ENCODE measurements at places on chromosomes 16 and 17. TPM values are rescaled to one million over a fixed set of nuclear protein-coding genes. Genes with fewer than 3 reads are reported as not detected.
A peak's percentile ranks its signal among the peaks of the same experiment; 100 is the strongest.

The HSPB9 gene
- not detected for total RNA-seq

GRCh38 chr16:30485818-30486436 lies 13.4 kb downstream of the ITGAL start:
- no peak for DNase-seq

DNA sequence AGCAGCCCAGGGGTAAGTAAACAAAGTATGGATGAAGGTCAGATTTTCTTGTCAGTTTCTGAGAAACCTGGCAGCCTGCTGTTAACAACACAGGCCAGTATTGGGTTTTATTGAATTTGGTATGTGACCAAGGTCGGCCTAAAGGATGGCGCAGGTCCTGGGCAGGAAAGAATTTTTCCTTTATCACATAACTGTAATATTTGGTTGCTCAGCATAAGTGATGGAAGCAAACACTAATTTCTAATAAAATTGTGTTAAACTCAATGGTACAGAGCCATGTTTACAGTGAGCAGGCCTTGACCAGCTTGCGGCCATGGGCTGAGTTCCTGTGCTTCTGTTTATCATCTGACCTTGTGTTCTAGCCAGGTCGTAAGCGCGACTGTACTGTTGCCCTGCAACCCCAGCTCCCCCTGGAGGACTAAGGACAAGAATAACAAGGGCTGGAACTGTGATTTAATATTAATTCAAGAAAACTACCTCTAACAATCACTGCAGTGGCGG lies 10.5 kb downstream of the POLDIP2 start:
- DNase-seq = no peak

DNA sequence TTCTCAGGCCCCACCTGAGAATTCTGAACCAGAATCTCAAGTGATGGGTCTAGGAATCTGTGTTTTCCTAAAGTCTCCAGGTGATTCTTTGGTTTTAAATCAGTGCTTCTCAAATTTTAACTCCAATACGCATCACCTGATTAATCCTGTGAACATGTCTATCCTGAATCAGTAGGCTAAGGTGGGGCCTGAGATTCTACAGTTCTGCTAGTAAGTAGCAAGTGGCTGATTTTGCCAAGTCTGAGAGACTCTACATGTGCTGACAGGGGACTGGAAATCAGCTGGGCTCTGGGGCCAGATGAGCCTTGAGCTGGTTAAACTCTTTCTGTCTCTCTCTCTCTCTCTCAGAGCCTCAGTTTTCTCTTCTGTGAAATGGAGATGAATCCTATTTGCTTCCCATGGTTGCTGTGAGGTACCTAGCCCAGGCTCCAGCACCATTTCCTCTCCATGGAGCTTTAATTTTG lies 9.0 kb downstream of the CCR7 start:
- DNase-seq = no peak

GRCh38 chr17:15260376-15261257 lies 4.5 kb downstream of the PMP22 start:
- DNase-seq = peak; percentile 83

The MAPT gene
- 2.6 TPM for total RNA-seq

The FLYWCH2 gene
- 66.2 TPM for total RNA-seq

DNA sequence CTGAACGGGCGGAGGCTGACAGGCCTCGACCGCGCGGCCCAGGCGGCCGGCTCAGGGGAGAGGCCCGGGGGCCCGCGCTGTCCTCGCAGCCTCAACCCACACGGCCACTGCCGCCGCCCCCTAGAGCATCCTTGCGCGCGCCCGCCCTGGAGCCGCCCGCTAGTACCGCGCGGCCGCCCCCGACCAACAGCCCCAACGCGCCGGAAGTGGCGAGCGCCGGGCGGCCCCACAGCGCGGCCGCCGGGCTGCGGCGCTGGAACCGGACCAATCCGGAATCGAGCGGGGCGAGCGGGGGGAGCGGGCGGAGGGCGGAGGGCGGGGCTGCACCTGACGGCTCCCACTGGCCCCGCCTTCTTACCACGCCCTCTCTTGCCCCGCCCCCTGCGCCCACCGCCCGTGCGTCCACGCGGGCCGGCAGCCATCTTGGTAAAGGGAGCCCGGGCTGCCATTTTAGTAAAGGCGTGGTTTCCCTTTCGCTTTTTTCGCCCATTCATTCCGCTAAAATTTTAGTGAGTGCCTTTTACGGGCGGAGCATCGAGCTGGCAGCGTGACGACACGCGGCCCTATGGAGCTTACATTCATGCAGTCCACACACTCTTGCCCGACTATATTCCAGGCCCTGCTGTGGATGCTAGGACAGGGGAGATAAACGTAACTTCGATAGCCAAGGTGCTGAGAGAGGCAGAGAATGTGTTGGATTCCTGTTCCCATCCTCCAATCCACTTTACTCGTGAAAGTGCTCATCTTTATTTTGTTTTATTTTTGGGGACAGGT lies at the start of gene XPO6:
XPO6 (minus strand) TSS at position 208 of the 774 bp plus-strand sequence. CDS start 597 bp downstream, outside the sequence.
- DNase-seq = peak; percentile 90

DNA sequence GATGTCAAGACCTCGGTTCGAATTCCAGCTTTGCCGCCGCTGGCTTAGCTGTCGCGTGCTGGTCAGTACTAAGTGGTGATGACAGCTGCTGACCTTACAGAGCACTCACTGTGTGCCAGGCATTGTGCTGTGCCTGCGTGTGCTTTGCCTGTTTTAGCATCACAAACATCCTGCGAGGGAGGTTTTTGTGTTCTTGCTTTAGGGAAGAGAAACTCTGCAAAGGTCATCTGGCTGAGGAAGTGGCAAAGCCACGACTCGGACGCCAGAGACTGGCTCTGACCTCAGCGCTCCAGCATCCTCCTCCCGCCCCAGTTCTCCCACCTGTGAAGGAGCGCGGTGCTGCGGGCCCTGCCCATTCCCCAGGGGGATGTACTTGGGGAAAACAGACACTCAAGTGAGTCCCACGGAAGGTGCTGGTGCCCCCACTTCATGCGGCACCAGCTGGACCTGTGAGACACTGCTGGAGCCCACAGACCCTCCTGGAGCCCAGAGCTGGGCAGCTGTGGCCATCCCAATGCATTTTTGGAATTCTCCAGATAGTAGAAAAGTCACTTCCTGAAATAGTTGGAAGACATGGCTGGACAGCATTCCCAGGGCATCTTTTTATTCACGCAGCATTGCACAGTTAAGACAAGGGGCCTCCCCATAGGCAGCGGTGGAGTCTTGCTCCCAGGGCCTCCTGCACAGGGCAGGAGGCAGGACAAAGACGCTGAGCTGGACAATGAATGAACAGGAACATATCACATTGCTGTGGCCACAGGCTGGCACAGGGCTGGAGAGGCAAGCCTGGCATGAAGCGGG lies 20.0 kb upstream of the HERPUD1 start:
- no peak for DNase-seq

DNA sequence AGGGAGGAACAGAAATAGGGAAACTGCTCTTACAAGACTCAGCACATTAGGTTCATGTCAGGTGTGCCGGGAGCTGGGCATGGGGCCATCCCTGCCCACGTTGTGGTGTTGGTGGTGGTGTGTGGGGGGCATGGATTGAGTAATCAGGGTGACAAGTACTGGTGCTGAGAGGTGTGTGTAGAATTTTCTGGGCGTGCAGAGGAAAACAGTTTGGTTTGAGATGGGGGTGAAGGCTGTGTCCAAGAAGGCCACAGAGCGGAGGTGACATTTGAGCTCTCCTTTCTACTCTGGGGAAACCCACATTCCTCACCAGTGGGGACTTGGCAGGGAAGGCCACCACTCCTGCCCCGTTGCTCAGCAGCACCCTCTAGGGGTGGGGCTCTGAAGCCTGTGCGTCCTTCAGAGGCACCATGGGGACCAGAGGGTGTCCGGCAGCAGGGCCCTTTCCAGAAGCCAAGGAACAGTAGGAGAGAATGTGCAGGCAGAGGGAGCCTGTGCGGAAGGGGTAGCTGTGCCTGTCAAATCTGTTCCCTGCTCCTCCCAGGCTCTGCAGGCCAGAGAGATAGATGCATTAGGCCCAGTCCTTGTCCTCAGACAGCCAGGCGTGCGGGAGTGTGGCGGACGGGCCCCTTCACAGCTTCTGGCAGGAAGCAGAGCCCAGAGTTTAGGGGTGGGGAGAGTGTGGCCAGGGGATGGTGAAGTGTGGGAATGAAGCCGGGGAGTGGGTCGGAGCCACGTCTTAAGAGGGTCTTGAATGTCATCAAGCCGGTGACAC lies 48.7 kb upstream of the GSE1 start:
- DNase-seq = no peak

The CORO6 gene
- 34.5 TPM for total RNA-seq

- no peak for DNase-seq
Observed at GRCh38 chr16:12784076-12784475, 19.6 kb downstream of the CPPED1 start.

DNA sequence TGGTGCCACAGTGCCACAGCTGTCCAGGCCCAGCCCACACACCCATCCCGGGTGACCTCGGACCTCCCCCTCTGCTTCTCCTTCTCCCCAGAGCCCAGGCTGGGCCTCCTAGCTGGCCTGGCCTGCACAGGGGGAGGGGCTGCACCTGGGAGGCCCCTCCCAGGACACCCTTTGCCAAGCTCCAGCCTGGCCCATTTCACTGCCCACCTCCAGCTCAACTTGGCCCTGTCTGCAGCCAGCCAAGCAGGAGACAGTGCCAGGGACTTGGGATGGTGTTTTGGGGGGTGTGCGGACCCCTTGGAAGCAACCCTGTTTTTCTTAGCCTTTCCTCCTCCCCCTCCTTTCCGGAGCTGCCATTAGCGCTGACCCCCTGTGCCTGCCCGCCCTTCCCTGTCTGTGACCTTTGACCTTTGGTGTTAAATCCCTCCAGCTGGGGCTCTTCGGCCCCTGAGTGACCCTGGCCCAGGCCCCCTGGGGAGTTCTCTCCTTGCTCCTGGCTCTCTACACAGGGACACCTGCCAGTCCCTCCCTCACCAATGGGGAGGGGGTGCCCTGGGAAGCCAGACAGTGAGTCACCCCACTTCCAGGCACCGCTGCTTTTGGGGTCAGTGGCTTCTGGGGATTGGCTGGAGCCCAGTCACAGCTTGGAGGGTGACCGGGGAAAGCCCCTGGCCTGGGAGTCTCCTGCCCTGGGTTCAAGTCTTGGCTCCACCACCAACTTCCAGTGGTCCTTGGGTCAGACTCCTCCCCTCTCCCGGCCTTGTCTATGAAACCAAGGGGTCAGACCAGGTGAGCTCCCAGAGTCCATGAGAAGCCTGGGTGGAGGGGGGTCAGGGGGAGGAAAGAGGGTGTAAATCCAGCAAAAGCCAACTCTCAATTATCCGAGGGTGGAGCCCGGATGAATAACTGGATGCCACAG lies 1.9 kb downstream of the GLIS2 start:
- DNase-seq = no peak

The CA7 gene
- not detected for total RNA-seq

Data from tibial nerve (tissue), 4 donors.